ENCODE measurements at places on chromosomes 4 and X.
A peak's percentile ranks its signal among the peaks of the same experiment; 100 is the strongest.

DNA sequence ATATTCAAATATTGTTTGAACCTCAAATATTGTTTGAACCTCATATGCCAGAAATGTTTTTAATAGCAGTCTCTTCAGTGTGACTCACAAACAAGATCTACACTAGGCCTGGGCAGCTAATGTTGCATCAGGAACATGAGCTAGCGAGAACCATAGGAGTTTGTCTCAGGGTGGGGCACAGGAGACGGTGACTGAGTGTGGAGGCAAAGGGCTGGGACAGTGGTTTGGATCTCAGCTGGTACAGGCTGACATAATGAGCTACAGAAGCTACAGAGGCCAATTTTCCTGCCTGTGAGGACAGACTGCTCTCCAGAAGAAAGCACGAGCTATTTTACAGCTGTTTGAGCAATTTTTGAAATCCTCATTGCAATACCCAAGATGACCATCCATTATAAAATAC is 224.7 kb downstream of the CENPC start:
- DNase-seq: no peak

GRCh38 chr4:180680305-180680704 is 1562.9 kb upstream of the TENM3 start:
- DNase-seq: no peak

DNA sequence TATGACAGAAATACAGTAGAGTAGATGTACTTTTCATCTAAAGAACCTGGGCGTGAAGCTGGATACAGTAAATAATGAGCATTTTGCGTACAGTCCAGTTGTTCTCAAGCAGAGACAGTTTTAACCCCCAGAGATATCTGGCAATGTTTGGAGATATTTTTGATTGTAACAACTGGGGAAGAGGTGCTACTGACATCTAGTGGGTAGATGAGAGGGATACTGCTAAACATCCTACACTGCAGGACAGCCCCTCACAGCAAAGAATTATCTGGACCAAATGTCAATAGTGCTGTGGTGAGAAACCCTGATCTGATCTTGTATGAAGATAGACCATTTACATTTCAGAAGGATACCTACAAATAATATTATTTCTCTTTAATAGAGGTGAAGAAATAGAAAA is 200.2 kb upstream of the FAM47A start:
- DNase-seq: no peak

DNA sequence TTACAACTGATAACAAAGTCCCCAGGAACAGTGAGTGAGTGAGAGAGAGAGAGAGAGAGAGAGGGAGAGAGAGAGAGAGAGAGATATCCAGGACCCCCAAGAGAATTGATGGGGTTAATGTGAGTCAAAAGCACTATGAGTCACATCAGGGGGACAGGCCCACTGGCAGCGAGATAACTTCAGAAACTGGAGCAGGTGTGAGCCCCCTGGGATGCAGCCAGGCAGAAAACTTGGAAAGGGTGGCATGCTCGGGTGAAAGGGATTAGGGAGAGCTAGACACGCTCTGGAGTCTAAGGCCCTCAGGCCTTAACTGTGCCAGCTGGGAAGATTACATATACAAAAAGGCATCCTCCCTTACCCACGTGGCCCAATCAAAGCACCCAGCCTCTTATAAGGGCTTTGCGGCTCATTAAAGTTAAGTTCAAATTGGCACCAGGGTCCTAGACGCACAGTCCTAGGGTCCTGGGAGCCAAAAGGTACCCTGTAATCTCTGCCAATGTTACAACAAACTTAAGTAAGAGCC is 841 bp downstream of the ACOT9 start:
- DNase-seq: no peak

DNA sequence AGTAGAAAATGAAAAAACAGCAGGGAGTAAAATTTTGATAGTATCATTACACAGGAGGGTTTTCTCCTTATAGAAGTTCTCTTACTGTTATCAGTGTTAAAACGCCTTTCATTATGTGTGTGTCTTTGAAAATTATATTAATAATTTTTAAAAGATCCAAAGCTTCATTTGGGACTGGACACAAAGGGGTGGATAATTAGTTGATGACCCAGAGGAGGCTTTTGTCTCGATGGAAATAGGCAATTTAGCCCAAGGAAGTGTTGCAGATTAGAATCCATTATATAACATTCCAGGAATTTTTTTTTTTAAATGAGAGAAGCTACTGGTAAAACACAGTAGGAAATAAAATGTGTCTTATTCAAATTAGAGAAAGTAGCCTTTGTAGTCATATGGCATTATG is 1339.3 kb downstream of the FSTL5 start:
- no peak for DNase-seq

DNA sequence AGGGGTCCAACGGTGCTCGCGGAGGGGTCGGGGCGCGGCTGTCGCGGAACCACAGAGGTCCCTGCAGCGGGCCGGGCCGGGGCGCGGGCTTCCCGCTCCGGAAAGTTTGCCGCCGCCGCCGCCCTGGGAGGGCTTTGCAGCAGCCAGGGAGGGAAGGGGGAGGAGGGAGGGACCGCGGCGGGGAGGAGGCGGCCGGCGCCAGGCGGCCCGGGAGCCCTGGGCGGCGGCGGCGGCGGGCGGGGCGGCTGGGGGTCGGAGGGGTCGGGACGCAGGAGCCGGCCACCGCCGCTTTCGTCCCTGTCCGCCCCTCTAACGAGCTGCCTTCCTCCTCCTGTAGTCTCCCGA is 375 bp downstream of the FGFR3 start:
- DNase-seq: peak; percentile 14

DNA sequence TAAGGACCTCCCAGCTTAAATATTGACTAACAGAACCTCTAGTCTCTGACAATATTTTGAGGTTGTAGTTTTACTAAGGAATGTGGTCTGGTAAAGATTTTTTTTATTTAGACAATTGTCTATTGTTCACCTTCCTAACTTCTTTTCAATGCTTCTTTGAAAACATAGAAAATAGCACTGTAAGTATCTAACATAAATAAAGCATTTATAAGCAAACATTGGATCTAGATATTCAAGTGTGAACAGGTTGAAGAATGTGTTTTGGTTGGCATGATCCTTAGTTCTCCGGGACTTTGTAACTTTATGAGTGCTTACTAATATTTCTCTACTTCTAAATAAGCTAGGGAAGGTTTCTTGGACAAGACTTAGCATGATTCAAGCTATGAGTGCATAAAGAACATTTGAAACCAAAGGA is 285.4 kb upstream of the ARSJ start:
- no peak for DNase-seq

- no peak for DNase-seq
These were observed 37.8 kb downstream of the CYTL1 start for GRCh38 chr4:4981427-4981826.

GRCh38 chr4:78784236-78784865 is 8.2 kb downstream of the BMP2K start:
- no peak for DNase-seq

- DNase-seq: no peak
These were observed 155.2 kb upstream of the PPP1R2C start for GRCh38 chrX:42933187-42933586.

DNA sequence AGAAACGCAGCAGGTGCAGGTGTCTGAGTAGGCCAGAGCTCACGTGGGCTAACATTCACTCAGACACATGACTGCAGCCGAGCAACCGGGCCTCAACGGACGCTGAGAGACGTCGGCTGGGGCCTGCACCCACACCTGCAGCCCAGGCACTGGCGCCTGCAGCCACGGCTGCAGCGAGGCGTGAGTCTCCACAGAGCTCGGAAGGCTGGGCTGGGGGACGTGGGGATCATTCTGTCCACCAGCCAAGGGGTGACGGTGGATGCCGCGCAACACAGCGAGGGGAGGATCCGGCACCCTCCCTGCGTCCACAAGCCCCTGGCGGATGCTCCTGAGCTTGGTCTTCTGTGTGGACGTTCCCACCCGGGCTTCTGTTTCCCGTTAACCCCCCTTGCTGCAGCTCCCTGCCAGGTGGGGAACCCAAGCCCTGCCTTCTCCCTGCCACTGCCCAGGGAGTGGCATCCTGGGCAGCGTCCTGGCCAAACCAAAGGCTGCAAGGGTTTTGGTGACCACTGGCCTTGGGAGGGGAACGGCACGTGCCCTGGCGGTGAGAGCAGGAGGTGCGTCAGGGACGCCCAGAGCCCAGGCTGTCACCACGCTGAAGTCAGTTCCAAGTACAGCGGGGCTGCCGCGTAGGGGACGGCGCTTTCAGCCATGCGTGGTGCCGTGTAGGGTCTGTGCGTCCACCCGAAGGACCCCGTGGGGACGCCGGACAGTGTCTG is 16.3 kb downstream of the PPP2R3B start:
- no peak for DNase-seq

GRCh38 chr4:185738038-185738552 is 73.9 kb downstream of the SORBS2 start:
- DNase-seq: no peak
